ENCODE measurements at places on chromosomes 6 and 20.

DNA sequence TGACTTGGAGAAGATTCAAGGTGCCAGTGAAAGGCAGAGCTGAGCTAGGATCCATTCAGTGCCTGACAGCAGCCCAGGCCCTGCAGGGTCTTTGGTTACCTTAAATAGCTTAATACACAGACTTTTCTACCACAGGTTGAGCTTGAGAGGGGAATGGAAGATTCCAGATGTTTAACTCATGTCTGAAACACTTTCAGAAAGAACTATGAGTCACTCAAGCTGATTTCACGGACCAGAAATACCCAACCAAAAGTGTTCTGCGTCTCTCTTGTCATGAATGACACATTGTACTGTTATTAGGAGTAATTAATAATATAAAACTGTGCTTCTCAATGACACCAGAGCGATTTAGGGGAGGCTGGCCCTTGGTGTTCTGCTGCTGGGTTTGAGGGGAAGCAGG, 6.4 kb upstream of the PMEPA1 start:
- DNase-seq = no peak

- no peak for DNase-seq
Observed at GRCh38 chr6:45574885-45575284, 197.2 kb upstream of the SUPT3H start.

DNA sequence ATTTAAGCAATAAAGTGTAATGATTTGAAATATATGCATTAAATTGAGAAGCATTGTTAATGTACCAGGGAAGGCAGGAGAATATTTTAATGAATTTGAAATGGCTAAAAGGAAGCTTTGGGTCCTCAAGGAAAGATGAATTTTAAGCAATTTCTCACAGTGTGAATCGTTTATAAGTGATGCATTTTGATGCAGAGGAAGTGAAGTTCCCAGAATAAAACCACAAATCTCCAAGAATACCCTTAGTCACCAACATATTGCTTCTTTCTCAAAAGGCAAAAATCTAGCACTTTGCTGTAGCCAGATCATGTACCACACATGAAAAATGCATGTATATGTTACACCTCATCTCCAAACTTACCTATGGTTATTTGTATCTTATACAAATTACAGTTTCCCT, 11.7 kb downstream of the TPD52L1 start:
- no peak for DNase-seq

DNA sequence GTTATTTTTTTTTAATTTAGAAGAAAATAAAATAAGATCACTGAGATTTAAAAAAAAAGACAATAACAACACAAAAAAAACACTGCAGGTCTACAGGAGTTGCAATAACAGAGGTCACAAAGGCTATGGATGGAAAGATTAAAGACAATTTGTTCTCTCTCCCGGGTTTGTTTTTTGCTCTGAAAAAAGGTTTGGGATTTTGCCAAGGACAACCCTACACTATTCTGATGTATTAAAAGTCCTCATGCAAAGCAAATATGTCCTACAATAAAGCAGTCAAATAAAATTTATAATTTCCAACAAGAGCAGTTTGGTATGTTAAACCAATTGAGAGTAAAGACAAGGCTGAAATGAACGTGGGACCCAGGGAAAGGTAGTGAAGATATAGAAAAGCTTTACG, 55.6 kb downstream of the PTPRK start:
- DNase-seq = no peak

- DNase-seq = peak; percentile 76
Observed at GRCh38 chr6:33029328-33030184, 20.2 kb upstream of the HLA-DOA start.

GRCh38 chr20:8062756-8063155, 43.2 kb upstream of the TMX4 start:
- no peak for DNase-seq

DNA sequence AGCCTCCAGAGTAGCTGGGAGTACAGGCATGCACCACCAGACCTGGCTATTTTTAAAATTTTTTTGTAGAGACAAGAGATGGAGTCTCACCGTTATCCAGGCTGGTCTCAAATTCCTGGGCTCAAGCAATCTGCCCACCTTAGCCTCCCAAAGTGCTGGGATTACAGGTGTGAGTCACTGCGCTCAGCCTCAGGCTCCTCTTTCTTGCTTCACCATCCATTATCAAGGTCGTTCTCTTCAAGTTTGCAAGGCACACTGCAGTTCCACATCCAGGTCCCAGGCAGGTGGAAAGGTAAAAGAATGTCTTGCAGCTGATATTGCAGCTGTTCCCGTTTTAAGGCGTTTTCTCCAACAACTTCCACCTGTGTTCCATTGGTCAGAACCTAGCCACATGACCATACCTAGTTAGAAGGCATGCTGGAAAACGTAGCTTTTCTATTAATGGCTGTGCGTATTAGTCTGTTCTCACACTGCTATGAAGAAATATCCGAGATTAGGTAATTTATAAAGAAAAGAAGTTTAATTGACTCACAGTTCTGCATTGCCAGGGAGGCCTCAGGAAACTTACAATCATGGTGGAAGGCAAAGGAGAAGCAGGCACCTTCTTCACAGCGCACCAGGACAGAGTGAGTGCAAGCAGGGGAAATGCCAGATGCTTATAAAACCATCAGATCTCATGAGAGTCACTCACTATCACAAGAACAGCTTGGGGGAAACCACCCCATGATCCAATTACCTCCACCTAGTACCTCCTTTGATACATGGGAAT, 51.7 kb downstream of the PCNA start:
- no peak for DNase-seq

DNA sequence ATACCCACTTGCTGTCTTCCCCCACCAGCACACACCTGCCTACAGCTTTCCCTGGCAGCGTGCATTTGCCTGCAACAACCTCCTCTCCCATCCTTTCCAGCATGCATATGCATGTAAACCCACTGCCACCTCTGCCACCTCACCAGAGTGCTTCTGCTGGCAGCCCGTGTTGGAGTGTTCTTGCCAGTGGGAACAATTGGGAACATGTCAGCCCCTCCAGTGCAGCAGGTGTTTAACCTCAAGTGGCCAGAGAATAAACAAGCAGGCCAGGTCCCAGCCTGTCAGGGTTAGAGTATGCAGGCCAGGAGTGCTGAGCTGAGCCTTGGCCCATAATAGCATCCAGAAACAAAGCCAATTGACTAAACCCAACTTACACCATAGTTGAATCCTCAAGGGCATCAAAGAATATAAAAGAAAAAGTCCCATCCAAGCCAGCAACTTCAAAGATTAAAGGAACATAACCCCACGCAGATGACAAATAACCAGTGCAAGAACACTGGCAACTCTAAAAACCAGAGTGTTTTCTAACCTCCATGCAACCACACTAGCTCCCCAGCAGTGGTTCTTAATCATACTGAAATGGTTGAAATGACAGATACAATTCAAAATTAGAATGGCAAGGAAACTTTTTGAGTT, 1212.1 kb upstream of the CITED2 start:
- DNase-seq = no peak

- no peak for DNase-seq
Observed at GRCh38 chr6:80339421-80339820, 232.9 kb downstream of the BCKDHB start.

- no peak for DNase-seq
Observed at GRCh38 chr6:135438907-135439535, 58.5 kb downstream of the AHI1 start.
